Stimulated activated CD4-positive, alpha-beta T cell treated with anti-CD3 and anti-CD28 coated beads, Interleukin-2, amount 100 ng/mL, for 24 hours (primary cell): ENCODE measurements at places on chromosomes 3 and 15.

DNA sequence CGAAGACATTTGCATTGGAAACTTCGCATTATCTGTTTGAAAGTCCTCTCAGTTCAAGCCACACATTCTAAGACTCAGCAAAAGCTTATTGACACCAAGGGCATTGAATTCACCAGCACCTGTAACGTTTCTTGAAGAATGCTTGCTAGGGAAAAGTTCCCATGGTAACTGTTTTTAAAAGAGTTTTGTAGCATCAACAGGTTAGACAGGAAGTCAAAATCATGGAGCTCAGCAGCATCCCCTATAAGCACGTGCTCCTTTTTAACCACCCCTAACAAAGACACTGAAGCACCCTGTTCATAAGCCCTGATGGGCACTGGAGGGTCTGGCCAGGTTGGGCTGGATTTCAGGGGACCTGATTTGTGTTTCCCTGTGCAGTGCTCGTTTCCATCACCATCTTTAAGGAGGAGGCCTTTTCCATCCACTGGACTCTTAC, 229.7 kb upstream of the BHLHE40 start:
- DNase-seq, result no peak

GRCh38 chr15:64547275-64547674, 86.9 kb downstream of the ZNF609 start:
- DNase-seq, result no peak

DNA sequence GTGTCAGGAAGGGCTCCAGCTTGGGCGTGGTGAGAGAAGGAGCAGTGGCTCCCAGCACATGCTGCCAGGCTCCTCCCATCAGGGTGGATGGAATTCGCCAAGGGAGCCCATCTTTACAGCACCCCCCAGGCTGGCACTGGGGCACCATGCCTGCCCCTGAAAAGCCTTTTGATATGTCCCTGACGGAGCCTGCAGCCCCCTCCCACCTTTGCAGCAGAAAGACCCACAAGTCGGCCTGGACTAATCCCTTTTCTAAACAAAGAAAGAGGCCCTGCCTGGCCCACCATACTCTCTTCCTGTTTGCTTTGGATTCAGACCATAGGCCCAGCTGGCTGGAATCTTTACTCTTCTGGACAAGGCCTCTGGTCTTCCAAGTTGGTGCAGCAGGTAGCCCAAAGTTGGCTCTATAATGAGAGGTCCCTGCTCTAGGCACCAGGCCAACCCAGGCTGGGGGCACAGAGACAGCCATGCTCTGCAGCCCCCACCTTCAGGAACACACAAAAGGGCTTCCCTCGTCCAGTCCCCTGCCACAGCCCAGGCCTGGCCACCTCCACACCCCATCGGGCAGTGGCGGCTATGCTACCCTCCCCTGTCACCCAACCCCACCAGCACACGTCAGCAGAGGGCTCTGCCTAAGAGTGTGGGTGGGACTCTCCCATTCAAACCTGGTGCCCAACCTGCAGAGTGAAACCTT, 5.4 kb downstream of the ANPEP start:
- DNase-seq, result no peak

DNA sequence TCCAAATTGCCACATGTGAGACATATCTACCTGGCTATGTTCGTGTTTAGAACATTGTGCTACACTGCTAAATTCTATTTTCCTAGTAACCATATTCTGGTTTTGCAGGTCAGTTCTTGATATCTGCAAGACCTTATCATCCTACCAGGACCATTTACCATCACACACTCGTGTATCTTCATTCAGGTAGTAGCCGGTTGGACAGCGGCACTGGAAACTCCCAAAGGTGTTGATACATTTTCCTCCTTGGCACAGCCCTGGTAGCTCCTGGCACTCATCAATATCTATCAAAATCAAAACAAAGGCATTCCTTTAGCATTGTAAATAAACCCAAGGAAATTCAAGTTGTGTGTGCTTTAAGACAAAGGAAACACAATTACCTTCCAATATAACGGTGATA, 134.2 kb downstream of the DUT start:
- DNase-seq, result no peak

GRCh38 chr15:58509556-58509955, 77.8 kb downstream of the LIPC start:
- DNase-seq, result no peak

DNA sequence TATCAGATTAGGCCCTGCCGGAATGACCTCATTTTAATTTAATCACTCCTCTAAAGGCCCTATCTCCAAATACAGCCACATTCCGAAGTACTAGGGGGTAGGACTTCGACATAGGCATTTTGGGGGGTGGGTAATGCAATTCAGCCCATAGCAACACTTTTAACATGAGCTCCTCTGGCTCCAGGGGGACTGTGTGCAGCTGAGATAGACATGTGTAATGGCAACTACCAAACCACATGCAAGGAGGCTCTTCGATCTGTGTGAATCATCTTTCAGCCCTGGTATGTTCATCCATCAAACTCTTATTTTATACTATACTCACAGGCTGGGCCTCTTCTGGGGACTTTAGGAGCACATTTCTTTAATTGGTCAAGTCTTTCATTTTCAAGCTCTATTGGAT, 57.4 kb upstream of the PPARG start:
- no peak for DNase-seq

- no peak for DNase-seq
These were observed 34.1 kb downstream of the RAB7A start for GRCh38 chr3:128760042-128760441.

DNA sequence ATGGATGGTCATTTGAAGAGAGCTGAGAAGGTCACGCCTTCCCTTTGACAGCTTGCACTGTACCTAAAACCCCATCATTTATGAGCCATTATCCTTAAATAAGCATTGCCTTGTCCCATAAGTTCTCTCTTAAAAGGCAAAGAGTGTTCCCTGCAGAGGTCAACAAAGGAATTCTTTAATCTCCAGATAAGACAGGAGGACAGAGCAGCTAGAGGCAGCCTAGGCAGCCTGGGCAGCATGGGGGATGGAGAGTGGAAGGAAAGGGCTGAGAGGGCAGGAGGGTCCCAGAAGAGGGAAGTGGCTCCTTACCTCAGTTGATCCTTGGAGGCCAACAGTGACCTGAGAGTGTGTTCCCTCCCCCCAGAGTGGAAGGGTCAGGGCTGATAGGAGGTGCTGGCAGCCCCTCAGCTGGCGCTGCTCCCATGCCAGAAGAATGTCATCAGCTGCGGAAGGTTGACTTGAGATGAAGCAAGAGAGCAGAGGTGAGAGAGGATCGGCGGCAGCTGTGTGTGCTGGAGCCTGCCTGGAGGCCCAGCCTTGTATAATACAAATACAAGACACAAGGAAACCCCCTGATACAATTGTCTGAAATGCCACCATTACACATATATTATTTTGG, 12.8 kb downstream of the KBTBD13 start:
- DNase-seq, result no peak

DNA sequence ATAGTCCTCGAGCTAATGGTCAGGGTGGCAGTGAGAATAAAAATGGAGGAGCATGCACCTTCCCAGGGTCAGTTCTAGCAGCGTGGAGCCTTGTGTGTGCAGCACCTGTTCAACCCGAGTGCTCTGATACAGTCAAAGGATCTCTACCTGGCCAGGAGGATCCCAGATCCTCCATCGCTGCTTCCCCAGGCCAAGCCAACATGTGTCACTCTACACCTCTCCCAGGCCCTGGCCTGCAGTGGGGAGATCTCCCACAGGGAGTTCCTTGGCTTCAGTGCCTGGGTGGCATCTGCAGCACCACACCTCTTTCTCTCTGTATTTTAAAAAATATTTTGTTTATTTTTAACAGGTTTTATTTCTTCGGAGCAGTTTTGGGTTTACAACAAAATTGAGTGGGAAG, 414.8 kb upstream of the C2CD4B start:
- no peak for DNase-seq

GRCh38 chr3:112646623-112647022, 5.7 kb upstream of the CCDC80 start:
- no peak for DNase-seq

GRCh38 chr3:180646187-180646790, 33.0 kb downstream of the CCDC39 start:
- DNase-seq, result no peak

GRCh38 chr15:67999320-68000100, 54.6 kb upstream of the PIAS1 start:
- DNase-seq, result no peak

GRCh38 chr3:112629425-112629824, 11.5 kb downstream of the CCDC80 start:
- DNase-seq, result peak; percentile 17

DNA sequence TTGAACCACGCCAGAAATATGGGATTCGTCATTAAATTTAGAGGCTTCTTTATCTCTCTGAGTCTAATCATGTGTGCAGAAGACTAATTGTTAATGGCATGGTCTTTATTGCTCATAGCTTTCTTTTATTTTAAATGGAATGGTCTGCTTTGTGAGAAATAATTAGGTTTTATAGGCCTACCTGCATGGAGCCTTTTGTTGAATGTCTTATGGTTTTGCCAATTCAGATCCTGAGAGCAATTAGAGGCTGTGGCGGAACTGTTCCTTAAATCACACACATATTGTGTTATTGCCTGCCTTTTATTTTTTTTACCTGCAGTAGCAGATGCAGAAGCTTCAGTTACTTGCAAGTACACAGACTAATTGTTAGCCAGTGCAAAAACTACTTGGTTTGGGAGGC, 306.2 kb downstream of the NLGN1 start:
- DNase-seq, result no peak

DNA sequence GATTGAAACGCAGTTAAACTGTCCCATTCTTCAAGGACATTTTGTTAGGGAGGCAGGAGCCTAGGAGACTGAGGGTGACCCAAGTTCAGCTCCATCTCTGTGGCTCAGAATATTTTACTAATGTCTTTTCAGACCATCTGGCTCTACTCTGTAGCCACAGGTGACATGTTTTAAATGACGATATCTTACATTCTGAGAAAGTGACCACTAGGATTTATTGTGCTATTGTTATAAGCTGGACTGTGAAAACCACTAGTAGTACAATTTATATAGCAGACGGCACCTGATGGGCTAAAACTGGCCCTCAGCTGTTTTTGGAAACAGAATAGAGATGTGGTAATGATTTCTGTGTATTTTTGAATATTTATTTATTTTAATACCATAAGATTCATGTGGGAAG, 55.5 kb downstream of the MCF2L2 start:
- no peak for DNase-seq

DNA sequence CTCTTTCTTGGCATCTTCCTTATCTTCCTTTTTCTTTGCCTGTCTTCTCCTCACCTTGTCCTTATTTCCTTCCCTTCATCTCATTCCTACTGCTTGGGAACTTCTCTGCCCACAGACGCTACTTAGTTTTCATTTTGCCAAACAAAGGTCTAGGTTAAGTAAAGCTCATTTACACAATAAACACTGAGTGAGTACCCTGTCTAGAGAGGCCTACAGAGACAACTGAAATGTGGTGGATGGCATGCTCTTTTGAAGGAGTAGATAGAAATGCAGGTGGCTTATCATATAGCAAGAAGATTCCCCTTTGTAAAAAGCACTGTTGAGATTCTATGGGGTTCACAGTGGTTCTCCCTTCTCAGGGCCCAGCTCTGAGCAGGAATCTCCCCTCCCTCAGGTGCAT, 319.0 kb downstream of the CNTN3 start:
- DNase-seq, result no peak

DNA sequence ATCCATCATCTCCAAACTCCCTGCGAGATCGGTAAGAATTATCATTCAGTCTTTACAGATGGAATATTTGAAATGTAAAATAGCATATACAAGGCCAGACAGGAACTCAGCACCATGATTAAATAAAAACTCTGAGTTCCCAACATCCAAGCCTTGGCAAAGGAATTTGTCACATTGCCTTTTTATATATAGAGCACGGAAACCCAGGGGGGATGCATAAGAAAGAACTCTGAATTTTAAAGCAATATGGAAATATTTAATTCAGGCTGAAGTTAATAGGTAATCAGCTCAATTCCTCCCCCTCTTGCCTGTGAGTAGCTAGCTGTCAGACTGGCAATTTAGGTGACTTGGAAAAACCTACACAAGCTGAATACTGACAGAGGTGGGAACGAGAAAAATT, 217.9 kb upstream of the KCNMB2 start:
- no peak for DNase-seq

- DNase-seq, result no peak
These were observed 3.0 kb downstream of the PLSCR4 start for GRCh38 chr3:146247911-146248310.

DNA sequence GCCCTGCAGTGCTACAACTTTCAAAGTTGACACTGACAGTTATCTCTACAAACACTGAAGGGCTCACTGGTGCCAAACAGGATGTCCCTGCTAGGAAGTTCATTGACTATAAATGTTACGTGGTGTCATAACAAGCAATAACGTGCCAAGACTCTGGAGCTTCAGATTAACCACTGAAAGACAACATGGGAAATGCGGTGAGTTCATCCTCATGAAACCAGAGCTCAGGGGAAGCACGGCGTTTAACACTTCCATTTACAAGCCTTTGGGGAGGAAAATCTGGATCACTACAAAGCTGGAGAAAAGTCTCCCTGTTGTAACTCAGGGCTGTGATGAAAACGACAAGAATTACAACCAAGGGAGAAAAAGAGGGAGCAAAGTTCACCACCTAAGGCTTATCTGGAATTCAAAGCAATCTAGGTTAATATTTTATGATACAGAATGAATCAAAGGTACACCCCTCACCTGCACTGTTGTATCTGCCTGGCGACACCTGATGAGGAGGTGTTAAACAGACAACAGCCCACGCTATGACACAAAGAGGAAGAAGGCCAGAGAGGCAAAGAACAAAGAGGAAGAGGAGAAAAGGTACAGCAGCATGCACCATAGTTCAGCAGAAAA, 27.0 kb downstream of the SHQ1 start:
- DNase-seq, result no peak

DNA sequence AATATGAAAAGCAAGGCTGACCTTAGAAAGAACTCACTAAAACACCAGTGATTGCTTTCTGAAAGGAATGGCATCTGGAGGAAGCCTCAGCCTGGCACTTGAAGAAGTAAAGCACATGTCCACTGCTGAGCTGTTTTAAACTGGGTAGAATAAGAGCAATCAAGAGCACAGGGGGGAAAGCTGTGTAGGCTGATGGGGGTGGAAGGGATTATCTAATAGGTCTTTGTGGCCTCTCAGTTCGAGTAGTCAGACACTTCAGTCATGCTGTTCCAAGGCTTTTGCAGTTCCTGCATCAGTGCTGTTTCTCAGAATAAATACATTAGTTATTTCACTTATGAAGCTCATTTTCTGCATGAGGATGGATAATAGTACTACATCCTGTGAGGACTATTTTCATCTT, 22.6 kb downstream of the CCDC191 start:
- no peak for DNase-seq

DNA sequence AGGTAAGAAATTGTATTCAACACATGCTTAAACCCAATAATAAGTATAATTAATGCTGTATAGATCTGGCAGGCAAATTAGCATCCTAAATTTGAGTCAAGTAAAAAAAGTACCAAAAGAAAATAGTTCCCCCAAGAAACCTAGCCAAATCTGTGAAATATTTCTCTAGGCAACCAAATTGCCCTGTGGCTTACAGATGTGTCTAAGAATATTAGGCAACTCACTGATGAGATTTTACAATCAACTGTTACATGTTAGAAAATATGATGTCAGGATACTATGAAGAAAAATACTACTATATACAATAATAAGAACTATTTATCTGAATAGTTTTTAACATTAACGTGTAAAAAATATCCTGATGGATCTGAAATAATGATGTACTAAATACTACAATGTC, 397.1 kb downstream of the TIGIT start:
- DNase-seq, result no peak
